Activated naive CD4-positive, alpha-beta T cell treated with Interleukin-2 at 50 U/mL for 16 hours (primary cell): ENCODE measurements at places on chromosomes 6 and 20.

GRCh38 chr6:119237177-119237715, 112.3 kb downstream of the MAN1A1 start:
- no peak for DNase-seq

GRCh38 chr20:63345328-63346100, 15.6 kb downstream of the CHRNA4 start:
- no peak for DNase-seq

DNA sequence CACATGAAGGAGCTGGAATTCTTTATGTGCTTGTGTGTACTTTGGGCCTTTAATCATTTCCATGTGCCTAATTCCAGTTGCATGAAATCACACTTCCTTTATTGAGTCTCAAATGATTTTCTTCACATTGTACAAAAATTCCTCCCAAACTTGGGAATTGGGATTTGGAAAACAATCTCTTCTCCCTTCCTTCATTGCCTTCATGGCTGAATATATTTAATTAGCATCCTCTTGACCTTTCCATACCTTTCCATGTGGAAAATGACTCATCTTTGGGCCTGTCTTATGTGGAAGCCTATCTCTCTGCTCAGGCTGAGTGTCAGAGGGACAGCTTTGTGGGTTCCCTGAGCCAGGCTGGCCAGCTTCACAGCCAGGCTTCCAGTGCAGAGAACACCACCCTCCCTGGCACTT, 33.0 kb upstream of the CDH4 start:
- no peak for DNase-seq

GRCh38 chr6:44096612-44097011, 30.6 kb downstream of the MRPL14 start:
- peak; percentile 79 for DNase-seq

GRCh38 chr20:32287231-32287638, 9.8 kb downstream of the KIF3B start:
- no peak for DNase-seq

DNA sequence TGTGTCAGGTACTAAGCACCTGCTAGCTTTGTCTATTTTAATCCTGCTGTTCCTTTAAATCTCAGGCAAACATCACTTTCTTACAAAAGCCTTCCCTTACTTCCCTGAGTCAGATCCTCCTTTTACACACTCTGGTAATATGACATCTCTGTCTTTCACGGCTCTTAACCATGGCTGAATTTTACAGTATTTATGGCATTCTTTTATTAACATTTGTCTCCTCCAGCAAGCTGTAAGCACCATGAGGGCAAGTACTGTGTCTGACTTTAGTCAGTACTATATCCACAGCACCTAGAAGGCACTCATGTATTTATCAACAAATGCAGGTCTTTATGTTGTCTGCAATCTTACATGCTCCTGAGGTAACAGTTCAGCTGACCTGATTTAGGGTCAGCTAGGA, 33.7 kb upstream of the HBS1L start:
- no peak for DNase-seq

DNA sequence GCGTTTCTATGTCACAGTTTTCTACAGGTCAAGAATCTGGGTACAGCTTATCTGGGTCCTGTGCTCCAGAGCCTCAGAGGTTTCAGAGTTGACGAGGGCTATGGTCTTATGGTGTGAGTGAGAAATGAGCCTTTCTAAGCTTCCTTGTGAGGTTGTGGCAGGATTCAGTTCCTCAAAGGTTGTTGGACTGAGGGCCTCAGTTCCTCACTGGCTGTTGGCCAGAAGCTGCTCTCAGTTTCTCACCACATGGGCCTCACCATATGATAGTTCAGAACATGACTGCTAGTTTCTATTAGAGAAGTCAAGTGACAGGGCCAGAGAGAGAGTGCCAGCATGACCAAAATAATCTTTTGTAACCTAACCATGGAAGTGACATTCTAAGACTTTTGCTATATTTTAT, 96.1 kb downstream of the NUS1 start:
- no peak for DNase-seq

DNA sequence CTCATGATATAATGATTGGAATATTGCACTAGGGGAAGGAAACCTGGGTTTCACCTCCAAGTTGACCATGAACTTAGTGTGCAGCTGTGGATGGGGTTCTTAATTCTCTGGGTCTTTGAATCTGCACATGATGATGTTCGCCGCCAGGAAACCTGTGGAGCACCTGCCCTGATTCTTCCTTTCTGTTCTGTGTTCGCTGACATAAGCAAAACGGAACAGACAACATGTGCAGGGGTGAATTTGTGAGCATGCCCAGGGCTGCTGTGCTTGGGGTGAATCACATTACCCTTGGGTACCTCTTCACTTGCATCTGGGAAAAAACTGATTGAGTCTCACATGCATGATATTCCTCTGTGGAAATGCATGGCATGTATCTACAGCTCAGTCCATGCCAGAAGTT, 48.8 kb downstream of the CAP2 start:
- DNase-seq, result no peak

DNA sequence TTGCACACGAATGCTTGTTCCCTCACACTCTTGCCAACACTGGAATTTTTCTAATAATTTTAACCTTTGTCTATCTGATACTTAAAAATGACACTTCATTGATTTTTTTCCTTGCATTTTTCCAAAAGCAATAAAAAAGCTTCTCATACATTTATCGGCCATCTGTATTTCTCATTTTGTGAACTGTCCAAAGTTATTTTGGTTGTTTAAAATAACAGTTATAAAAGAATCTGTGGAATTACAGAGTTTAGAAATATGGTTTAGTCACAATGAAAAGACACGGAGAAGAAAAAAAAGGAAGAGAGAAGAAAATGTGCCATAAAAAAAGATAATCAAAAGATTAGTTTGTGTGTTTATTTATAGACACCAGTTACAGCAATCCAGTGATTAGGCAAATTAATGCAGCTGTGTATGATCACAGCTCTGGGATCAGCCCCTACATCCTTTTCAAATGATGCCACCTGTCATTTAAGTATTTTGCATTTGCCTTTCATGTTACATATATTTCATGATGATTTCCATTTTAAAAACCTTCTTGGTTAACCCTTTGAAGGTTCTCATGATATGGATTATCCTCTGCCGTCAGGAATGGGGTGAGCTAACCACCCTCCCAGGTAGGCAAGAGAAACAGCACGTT, 171.7 kb downstream of the BACH2 start:
- DNase-seq, result no peak

GRCh38 chr6:118617417-118617816, 34.0 kb downstream of the CEP85L start:
- DNase-seq, result no peak

DNA sequence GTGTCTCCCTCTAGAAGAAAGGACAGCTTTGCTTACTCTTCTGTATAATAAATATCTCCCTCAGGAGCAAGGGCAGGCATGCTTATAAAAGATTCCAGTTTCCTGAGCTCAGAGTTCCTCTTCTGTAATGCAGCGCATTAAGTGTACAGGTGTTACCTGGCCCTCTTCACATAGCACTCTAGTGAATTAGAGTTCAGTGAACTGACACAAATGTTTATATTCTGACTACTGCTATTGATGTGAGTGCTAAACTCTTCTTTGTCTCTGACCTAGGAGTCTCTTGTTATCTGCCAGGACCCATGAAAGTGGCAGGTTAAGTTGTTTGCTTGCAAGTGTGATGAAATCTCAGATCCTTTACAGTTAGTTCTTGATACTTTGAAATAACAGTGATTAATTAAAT, 33.5 kb downstream of the CYB5R4 start:
- no peak for DNase-seq

GRCh38 chr6:22036275-22036674, 260.6 kb downstream of the PRL start:
- DNase-seq, result no peak

DNA sequence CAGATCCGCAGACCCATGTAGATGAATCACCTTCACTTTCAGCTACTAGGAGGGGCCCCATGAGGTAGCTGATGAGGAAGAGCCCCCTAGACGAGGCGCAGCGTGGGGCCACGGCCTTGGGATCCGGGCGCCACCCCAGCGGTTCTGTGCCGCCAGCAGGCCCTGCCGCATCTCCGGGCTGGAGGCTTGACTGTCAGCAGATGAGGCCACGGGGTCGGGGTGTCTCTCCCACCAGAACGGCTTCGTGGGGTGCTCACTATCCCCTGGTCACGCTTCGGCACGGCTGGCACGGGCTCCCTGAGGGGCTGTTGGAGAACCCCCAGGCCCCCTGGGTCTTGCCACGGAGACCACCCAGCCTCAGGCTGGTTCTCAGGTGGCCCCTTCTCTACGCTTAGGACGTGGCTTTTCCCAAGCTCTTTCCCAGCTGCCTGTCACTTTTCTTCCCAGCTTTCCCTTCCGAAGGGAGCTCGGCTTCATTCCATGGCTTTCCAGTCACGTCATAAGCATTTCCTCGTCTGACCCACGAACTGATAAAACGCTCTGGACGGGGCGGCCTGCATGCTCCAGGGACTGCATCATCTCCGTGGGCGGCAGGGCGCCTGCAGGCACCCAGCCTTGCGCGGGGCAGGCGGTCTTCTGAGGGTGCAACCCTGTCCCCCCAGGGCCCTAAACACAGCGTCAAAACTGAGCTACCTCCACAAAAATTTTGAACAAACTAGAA, 85.9 kb downstream of the THBS2 start:
- no peak for DNase-seq

GRCh38 chr6:1619673-1620503, 10.2 kb downstream of the FOXC1 start:
- no peak for DNase-seq

- no peak for DNase-seq
Observed at GRCh38 chr6:37177935-37178517, 8.1 kb downstream of the PIM1 start.

- DNase-seq, result no peak
Observed at GRCh38 chr6:5084360-5084780, 771 bp upstream of the PPP1R3G start.

DNA sequence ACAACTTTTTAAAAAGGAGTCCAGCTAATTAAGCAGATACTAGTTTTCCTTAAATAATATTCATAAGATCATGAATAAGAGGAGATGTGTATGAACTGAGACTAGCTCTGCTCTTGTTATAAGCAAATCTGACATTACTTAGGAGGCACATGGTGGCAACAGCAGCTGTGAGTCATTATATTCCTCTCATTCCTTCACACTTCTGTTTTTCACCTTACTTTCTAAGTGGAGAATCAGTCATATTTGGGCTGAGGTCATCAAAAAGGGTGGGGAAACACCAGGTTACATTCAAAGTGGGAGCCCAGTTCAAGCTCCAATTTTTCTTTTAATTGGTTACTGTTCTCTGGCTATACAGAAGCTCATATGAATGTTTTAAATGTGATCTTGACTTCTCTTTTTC, 6.0 kb upstream of the RIPPLY2 start:
- no peak for DNase-seq

GRCh38 chr6:33632558-33633039, 11.5 kb downstream of the ITPR3 start:
- DNase-seq, result peak; percentile 57

GRCh38 chr6:83202031-83202430, 8.9 kb downstream of the RWDD2A start:
- no peak for DNase-seq

DNA sequence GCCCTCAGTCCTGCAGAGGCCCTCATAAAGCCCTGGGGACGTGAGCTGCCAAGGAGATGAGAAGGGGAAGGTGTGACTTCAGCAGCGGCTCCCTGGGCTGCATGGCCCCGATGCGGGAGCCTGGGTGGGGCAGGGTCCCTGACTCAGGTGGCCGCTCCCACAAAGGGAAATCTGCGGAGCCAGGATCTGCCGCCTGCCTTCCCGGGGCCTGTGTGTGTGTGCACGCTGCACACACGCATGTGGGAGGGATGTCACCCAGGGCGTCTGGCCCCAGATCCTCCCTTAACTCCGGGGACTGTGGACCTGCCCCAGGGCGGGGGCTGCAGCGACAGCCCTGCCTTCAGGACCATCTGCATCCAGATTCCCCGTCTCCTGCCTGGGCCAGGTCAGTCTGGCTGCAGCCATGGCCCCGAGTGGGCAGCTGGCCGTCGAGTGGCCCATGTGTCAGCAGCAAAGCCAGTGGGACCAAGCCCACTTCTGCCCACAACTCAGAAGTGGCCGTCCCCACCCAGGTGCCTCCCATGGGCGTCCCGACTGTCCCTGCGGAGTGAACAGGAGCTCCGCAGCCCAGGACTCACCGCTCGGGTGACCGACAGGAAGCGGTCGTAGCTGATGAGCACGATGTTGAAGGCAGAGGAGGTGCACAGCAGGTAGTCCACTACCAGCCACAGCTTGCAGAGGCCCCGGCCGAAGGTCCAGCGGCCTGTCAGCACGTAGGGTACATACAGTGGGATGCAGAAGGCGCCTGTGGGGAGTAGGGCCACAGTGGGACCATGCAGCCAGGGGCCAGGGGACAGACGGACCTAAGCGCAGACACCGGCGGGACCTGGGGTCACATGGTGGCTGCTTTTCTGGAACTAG, 1.9 kb downstream of the HRH3 start:
- no peak for DNase-seq

- no peak for DNase-seq
Observed at GRCh38 chr6:42514745-42515144, 49.1 kb upstream of the UBR2 start.

DNA sequence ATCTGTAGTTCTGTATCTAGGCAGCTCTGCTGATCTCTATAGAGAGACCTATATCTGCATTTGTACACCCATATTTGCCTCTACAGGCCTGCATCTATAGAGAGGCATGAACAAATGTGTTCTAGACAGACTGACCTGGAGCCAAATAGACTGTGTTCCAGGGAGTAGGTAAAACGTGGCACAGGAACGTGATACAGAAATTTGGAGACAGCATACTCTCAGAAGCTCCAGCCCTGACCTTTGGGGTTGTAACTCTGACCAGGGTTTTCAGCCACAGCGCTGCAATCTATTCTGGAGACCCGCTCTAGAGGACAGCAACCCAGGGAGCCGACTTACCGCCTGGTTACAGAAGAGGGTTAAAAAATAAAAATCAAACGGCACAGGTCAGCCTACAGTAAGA, 983 bp downstream of the RBBP9 start:
- DNase-seq, result no peak

GRCh38 chr6:49025273-49026240, 437.5 kb downstream of the MMUT start:
- DNase-seq, result no peak

GRCh38 chr6:14187406-14187805, 69.8 kb downstream of the CD83 start:
- no peak for DNase-seq

GRCh38 chr6:344816-345340, 46.7 kb upstream of the IRF4 start:
- no peak for DNase-seq

DNA sequence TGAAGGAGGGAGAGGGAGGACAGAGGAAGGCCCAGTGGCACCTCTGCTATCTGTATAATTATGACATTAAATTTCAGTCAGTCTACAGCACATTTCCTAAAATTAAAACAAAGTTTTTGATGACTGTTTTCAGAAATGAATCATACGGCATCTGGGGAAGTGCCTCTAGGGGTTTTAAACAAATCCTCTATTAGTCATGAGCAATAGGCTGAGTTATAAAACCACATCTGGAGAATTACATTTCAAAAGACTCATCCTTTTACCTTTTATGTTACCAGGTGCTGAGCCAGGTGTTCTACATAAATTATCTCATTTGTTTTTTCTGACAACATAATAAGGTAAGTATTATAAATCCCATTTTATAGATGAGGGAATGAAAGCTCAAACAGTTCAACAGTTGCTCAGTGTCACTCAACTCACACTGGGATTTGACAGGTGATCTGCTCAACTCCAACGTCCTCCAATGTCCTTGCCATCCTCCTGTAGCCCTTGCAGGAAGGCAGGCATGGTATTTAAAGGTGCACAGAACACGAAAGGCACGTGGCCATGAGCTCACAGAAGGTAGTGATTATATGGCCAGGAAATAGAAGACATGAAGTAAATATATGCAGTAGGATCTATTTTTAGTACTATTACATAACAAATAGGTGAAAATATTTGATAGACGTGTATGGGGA, 184.2 kb upstream of the MAN1A1 start:
- no peak for DNase-seq
